WTC11 (cell line): ENCODE measurements at places on chromosomes 4 and X.

DNA sequence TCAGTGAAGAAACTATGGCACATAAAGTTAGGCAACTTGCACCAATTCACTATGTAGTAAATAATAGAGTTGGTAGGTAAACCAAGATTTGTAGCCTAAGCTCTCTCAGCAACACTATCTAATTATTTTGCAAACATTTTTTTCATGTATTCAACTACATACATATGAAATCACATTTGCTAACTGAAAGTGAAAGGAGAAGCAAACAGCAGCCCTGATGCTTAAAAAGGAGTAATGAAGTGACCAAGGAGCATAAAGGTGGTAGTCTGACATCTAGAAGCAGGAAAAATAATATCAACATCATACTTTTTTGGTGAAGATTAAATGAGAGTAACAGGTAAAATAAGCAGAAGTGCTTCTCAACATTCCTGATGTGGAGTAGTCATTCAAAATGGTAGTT, 603.7 kb downstream of the GRXCR1 start:
- DNase-seq, result no peak

DNA sequence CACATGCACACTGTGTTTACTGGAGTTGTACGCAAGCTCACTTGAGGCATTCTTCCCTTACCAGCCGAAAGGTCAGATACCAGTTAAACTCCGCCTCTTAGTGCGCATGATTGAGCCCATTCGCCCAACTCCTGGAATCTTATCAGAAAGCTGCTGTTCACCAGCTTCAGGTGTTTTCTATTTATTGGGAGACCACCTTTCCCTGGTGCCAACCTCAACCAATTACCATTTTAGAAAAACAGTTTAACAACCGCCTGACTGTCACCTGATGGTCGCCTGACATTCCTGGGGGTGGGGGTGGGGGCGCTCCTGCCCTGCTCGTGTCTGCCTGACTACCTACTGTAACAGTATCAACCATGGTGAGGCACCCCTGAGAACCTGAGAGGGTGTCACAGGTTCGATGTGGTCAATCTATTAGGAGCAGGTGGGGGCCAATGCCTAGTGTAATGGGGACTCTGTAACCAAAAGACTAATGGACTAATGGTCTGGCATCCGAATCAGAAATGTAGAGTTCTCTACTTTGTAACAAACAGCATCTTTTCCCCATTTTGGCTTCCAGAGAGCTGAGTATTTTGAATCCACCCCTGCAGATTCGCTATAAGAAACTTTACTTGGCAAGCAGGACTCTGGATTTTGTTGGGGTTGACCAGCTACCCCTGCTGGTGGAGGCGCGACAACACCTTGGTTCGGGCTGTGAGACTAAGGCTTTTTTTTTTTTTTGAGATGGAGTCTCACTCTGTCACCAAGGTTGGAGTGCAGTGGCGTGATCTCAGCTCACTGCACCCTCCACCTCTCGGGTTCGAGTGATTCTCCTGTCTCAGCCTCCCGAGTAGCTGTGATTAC, 58.2 kb upstream of the ZNF157 start:
- peak; percentile 56 for DNase-seq

- no peak for DNase-seq
Observed at GRCh38 chrX:11349661-11350337, 56.6 kb downstream of the AMELX start.

- no peak for DNase-seq
Observed at GRCh38 chr4:37909332-37910090, 18.6 kb downstream of the TBC1D1 start.

GRCh38 chr4:20137176-20137575, 114.5 kb upstream of the SLIT2 start:
- no peak for DNase-seq

- DNase-seq, result no peak
Observed at GRCh38 chr4:146577111-146577510, 55.4 kb upstream of the SLC10A7 start.

DNA sequence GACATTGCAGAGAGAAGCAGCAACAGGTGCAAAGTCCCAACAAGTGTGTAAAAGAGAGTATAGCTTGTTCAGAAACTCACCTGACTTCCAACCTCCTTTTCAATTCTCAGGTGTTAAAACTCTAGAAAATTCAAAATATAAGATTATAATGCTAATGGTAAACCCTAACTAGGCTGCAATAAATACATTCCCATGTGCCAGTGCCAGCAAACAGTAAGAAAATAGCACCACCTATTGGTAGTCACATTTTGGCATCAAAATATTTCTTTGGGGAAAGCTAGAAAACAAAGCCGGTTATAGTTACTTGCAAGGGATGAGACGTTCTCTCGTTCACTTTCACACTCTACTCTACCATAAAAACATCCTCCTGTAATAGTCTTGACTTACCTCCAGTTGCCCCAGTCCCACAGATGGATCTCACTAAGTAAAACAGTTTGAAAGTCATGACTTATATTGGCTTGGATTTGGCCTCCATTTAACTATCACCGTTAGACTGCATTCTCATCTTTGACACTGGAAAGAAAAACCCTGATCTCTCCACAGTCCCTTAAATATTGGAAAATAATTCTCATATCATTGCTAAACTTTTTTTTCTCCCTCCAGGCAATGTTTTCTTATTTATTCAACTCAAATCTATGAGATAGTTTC, 9.6 kb downstream of the BMP3 start:
- DNase-seq, result no peak

DNA sequence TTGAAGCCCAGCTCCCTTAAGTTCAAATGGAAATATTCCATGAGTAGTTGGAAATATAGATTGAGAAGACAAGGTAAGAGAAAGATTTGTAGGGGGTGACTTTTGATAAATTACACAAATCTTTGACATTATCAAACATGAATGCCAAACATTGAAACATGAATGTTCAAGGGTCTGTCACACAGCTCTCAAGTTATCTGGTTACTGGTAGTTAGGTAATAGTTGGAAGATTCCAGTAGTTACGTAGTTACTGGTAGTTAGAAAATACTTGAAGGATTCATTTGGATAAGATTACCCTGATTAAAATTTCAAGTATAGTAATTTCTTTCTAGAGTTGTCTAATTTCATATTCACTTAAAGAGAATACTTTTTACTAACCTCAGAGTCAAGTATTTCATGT, 20.7 kb downstream of the KIAA0232 start:
- no peak for DNase-seq

DNA sequence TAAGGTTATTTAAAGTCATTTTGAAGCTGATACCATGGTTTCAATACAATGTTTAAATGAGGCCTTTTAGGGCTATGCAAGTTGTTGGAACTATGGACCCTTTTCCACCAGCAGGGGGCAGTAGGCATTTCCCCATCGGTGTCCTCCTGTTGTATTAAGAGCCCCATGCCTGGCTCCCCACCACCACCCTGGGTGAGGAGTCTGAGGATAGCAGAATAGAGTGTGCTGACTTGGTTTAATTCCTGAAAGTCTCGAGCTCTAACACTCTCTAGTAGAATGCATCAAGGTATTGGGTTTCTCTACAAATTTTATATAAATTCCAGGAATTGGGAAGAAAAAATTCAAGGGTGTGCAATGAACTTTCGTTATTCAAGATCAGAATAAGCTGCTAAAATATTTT, 234.8 kb upstream of the JADE1 start:
- peak; percentile 94 for DNase-seq

- no peak for DNase-seq
Observed at GRCh38 chr4:151629097-151629783, 131.6 kb downstream of the GATB start.

- DNase-seq, result no peak
Observed at GRCh38 chr4:40540800-40541199, 88.9 kb downstream of the RBM47 start.

DNA sequence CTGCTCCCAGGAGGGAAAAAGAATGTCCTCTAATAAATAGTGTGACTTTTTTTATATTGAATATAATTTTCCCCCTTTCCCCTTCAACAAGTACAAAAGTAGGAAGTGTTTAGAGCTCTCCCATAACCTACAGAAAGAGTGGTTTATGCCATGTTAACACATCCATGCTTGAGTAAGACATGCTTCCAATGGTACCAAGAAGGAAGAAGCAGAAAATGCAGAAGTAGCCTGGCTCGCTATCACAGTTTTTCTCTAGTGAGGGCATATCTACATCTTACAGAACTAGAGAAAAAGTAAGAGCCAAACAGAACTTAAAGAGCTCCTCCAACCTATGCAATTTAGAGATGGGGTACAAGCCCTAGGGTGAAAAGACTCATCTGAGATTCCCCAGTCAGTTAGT, 82.5 kb downstream of the ARHGEF9 start:
- no peak for DNase-seq

GRCh38 chr4:7161721-7162214, 30.6 kb upstream of the SORCS2 start:
- DNase-seq, result no peak

DNA sequence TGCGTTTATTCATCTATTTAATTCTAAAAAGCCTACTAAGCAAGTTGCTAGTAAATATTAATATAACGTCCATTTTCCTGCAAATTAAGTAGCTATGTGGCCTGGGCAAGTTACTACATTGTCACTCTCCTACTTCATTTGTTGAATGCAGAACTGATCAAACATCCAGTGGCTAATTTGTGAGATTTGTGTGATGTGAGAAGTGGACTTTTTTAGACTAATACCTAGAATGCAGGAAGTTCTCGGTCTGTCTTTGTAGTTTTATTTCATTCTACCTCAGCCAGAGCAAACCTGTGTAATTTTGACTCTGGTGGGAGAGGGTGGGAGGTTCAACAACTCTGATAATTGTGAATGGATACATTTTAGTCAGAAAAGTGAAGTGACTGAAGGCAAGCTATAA, 840 bp downstream of the GUF1 start:
- DNase-seq, result no peak
